ENCODE measurements at places on chromosomes 3 and 15.

DNA sequence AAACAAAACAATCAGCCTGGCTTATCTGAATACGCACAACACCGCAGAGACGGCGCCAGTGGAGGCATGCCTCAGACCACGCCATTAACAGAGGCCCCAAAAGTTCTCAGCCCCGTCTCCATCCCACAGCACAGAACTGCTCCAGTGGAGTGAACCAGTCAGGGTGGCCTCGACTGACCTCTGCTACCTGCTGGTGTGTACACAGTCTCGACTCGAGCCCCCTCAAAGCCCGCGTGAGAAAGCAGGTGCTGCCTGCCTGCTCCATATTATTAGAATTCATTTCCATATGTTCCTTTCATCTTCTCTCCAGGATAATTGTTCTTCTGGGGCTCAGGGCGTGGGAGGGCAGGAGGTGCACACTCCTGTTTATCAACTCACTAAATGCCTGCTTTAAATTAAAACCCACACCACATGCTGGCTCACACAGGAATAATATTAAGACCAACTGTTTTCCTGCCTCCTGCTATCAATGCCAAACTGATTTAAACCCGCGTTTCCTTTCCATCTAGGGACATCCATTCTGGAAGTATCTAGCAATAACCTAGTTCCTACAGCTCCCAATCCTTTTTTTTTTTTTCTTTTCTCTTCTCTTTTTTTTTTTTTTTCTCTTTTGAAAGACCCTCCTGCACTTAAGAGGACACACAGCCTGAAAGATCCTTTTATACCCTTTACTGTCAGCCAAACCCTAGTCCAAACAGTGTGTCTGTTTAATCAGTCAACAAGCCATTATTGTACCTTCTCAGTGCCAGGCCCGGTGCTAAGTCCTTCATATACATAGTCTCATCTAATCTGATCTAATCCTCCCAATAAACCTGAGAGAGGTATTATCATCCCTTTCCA, 101.2 kb downstream of the TLE3 start:
- no peak for DNase-seq

DNA sequence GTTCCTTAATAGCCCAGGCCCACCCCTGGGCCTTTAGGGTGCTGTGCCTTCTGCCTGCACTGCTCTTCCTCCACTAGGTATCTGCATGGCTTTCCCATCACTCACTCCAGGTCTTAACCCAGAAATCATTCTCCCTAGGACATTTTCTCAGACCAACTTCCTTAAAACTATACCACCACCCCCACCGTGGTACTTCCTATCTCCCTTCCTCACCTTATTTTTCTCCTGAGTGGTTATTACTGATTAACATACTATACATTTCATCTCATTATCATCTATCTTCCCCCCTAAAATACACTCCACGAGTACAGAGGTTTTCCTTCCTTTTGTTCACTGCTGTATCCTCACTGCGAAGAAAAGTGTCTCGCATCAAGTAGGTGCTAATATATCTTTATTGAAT, 115.2 kb downstream of the ANO10 start:
- no peak for DNase-seq

DNA sequence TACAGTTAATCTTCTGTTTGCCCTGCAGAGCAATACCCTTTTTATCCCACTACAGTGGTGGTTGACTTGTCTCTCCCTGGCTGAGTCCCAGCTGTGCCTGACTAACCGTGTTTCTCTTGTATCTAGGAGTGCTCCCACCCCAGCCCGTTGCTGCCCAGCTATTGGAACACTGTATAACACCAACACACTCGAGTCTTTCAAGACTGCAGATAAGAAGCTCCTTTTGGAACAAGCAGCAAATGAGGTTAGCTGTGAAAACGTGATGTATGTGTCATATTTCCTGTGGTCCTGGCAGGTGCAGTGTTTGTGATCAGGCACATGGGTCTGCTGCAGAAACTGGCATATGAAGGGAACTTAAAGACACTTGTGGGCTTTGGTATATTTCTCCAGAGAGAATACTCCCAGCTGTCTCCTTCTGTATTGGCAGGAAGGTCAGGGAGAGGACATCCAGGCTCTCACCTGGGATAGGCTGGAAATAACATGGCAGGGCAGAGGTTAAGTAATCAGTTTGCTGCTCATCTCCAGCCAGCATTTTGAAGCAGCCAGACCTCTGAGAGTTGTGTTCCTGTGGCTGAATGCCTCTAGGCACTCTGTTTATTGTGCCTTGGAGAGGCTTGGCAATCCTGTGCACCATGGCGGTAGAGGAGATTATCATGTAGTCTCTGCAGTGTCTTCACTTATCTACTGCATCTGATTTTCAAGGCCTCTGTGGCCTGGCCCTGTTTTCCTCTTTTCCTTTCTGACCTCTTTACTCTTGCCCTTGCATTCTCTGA, 34.8 kb downstream of the ATG7 start:
- DNase-seq: no peak

GRCh38 chr3:197561926-197562325, 6.2 kb upstream of the BDH1 start:
- DNase-seq: no peak

DNA sequence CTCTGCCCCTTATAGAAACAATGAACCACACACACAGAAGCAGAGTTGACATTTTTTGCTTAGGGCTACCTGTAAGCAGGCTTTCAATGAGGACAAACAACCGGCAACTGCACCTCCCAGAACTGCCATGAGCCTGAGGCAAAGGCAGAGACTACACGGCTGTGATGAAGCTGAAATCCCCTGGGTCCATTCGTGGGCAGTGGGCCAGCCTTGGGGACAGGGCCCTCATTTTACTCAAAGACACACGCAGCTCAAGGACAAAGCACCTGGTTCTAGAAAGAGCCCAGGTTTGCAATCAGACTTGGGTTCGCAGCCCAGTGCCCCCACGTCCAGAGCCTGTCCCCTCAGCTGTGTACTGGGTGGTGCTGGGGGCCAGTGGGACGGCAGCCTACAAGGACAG, 17.9 kb downstream of the FAM174B start:
- no peak for DNase-seq

- no peak for DNase-seq
These were observed 270.9 kb downstream of the ULK4 start for GRCh38 chr3:41690766-41691563.

DNA sequence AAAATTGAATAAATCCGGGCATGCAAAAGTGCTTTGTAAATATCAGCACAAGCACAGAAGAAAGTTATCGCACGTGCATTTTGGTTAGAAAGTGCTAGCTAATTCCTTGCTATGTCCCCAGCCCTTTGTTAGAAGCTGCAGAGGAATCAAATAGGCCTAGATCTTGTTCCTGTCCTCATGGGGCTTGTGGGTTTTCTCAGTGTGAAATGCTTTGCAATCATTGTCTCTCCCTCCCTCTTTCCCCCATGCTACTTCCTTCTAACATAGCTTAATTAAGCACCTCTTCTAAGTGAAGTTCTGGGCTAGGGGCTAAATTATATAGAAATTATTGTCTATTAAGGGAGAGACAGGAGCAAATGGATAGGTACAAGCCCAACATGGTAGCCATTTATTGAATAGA, 271.7 kb downstream of the RPLP1 start:
- DNase-seq: no peak

GRCh38 chr3:141959589-141960554, 83.4 kb downstream of the ATP1B3 start:
- DNase-seq: no peak

- DNase-seq: no peak
These were observed 79.5 kb upstream of the KCNMB2 start for GRCh38 chr3:178456621-178457285.

DNA sequence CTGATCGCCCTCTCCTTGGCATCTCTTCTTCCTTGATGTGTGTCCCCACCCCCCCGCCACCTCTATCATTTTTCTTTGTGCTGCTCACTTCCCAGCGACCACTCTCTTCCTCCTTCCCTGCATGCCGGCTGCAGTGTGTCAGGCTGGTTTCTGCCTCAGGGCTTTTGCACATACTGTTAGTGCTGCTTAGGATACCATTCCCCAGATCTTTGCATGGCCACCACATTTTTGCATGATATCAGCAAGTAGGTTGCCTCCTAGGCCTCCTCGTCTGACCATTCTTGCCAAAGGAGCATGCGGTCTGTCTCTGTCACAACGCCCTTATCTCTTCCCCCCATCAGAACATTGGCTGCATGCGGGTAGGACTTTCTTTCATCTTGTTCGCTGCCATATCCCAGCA, 12.5 kb downstream of the FBLN2 start:
- no peak for DNase-seq

DNA sequence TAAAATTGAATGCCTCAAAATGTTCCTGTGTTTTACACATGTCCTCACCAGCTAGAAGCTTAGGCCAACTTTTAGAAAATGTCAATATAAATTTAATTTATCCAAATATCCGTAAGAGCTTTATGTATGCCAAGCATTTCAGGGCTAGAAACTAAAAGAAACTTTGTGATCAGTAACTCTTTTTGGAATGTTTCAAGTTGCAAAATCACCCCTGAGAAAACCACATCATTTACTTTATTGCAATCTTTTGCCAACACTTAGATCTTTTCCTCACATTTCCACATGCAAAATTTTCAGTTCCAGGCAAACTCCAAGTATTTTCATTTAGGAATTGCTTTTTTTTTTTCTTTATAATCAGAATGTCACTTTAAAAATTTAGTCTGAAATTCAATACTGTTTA, 20.1 kb upstream of the IGF1R start:
- DNase-seq: no peak

DNA sequence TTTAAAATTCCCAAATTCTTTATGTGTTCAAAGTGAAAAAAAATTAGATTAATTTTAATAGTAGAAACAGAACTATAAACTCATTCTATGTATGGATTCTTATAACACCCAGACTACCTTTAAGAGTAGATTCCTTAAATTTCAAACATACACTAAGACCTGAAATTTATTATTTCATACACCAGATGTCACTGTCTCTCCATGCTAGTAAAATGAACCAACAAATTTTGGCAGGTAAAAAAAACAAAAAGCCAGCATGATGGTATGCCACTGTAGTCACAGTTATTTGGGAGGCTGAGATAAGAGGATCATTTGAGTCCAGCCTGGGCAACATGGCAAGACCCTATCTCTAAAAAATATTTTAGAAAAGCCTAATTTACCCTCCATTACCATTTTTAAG, 461.3 kb upstream of the NAALADL2 start:
- no peak for DNase-seq

DNA sequence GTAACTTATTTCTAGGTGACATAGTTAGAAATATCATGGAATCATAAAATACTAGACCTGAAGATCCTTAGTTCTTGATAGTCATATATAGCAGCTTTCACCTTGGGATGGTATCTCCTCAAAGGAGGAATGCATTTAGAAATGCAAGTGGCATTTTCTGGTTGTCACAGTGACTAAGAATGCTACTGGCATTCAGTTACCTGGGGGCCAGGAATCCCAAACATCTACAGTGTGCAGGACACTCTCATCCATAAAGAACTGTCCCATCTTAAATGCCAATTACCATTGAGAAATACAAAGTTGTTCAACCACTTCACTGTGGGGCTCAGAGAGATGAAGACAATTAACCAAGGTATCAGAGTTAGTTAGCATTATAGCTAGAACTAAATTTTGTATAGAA, 36.7 kb downstream of the MYH15 start:
- DNase-seq: no peak

- no peak for DNase-seq
These were observed 481 bp downstream of the AP4E1 start for GRCh38 chr15:50909010-50909317.

DNA sequence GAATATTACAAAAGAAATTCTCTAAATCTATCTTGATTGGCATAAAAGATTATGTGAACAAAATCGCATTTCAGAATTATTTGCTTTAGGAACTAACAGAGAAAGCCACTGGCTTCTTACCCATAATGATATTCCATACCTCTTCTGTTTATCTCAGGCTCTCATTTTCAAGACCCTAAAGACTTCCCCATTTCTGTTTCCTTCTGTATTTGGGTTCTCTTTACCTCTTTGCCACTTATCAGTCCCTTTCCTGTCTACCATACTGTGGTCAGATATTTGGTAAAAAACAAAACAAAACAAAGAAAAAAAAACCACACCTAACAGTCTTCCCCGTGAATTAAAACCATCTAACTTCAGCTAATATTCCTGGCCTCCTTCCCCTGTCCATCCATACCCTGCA, 108.5 kb downstream of the LRRC28 start:
- no peak for DNase-seq

DNA sequence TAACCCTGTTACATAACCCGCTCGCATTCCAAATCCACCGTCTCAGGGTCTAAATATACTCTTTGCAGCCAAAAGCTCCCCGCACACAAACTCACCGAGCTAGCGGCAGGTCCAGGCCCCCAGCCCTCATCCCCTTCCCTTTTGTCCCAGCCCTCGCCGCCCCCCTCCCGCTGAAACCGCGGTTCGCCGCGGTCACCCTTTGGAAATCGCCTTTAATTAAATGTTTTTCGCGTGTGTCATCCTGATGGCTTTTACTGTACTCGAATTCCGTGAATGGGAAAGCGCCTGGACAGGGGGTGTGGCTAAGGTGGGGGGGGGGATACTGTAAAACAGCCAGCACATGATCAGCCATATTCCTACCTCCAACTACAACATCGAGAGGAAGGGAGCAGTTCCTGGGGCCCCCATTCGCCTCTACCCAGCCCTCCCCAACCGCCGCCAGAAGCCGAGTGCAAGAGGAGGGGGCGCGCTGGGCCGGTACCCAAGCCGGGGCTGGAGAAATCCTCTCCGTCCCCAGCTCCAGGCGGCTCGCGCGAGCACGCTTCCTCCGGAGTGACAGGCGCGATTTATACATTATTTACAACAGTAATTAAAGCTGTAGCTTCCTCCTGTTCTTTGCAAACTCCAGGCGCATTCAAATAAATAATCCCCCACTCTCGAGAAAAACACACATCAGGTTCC, 1.7 kb downstream of the RORA start:
- DNase-seq: no peak

DNA sequence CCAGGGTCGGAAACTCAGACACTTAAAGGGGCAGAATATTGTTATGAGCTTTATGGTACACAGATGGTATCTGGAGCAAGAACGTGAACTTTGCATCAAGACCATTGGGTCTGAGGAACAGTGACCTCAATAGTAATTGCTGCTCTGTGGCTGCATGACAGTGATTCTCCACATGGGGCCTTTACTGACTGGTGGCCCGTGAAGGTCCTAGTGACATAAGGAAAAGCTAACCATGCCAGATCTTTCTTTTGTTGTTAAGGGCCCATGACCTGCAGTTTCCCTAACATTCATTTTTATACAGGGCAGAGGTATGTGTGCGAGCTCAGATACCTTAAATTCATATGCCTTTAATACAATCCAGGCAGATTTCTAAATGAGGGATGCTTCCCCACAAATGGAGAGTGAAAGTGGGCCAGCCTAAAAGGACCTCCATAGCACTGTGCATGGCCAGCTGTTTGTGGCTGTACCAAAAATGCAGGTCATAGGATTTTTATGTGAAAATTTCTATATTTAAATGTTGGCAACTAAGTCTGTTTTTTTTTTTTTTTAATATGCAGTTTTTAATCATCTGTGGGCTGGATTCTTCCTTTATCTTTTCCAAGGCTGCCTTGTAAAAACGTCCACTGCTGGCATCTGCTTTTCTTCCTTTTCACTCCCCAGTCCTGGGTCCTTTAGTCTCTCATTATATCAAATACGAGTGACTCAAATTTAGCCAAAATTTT, 188.0 kb upstream of the IL12A start:
- no peak for DNase-seq

- no peak for DNase-seq
These were observed 91.0 kb upstream of the CBLB start for GRCh38 chr3:105959851-105960250.

Measured in GM10248 (cell line).